Ovary (tissue), 10 donors: ENCODE measurements at places on chromosomes 1 and 21. TPM values are rescaled to one million over a fixed set of nuclear protein-coding genes. Genes with fewer than 3 reads are reported as not detected.

The TEKT2 gene
- 2.8 TPM for total RNA-seq

DNA sequence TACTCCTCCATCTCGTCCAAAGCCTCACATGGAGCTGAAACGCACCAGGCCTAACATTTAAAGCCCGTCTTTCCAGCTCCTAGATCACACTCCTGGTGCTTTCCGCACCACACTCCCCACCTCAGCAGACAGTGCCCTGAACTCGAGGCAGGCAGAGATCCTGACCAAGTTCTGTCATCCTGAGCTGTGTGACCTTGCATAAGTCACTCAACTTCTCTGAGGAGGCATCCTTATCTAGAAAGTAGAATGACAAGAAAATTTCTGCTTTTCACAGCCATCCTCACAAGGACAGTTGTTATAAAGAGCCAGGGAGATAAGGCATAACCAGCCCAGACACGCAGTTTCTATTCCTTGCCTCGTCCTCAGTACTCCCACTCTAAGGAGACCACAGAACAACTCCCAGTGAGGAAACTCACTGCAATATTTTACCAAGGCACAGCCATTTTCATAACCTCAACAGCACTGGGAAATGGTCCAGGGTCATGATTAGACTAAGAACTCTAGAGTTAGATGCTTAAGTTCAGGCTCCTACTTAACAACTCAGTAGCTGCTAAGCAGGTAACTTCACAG lies 3.1 kb downstream of the LRP8 start:
- no peaks in the 10 kb centered on the region for H3K36me3 ChIP-seq
- no peak overlapping the region for H3K4me3 ChIP-seq
- peaks cover 6% of the 10 kb centered on the region for H3K4me1 ChIP-seq
- no peaks in the 10 kb centered on the region for H3K27me3 ChIP-seq

- no peak overlapping the region for H3K4me3 ChIP-seq
- no peaks in the 10 kb centered on the region for H3K4me1 ChIP-seq
- no peak for DNase-seq
- H3K27me3 ChIP-seq: no peaks in the 10 kb centered on the region
- no peak overlapping the region for H3K27ac ChIP-seq
Observed at GRCh38 chr1:209106237-209106741, 477.2 kb upstream of the CAMK1G start.

The KRTAP22-1 gene
- total RNA-seq: not detected

The C1orf105 gene
- not detected for total RNA-seq
